NCI-H446 (cell line): ENCODE measurements at places on chromosomes 12 and 14.

GRCh38 chr14:93135399-93135798 is 19.7 kb upstream of the ITPK1 start:
- DNase-seq = no peak

- DNase-seq = peak; percentile 83
Measured at GRCh38 chr12:64083285-64084210, 138.5 kb downstream of the KICS2 start.

GRCh38 chr12:80761838-80762237 is 45.1 kb downstream of the MYF5 start:
- no peak for DNase-seq

DNA sequence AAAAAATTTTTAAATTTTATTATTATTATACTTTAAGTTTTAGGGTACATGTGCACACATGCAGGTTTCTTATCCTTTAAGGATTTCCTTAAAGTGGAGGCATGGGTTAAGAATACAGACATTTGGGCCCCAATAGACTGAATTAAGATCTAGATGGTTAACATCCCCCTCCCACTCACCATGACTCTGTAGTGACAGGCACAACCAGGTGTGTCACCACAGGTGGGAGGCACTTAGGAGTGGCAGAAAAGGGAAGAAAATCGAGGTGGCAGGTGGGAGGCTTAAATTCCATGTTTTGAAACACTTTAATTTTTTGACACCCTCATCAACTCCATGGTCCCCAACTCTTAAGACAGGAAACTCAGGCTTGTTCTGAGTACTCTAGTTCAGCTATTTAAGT is 37.6 kb upstream of the GRIP1 start:
- no peak for DNase-seq

- no peak for DNase-seq
Measured at GRCh38 chr14:54709444-54709843, 142.5 kb downstream of the SAMD4A start.

DNA sequence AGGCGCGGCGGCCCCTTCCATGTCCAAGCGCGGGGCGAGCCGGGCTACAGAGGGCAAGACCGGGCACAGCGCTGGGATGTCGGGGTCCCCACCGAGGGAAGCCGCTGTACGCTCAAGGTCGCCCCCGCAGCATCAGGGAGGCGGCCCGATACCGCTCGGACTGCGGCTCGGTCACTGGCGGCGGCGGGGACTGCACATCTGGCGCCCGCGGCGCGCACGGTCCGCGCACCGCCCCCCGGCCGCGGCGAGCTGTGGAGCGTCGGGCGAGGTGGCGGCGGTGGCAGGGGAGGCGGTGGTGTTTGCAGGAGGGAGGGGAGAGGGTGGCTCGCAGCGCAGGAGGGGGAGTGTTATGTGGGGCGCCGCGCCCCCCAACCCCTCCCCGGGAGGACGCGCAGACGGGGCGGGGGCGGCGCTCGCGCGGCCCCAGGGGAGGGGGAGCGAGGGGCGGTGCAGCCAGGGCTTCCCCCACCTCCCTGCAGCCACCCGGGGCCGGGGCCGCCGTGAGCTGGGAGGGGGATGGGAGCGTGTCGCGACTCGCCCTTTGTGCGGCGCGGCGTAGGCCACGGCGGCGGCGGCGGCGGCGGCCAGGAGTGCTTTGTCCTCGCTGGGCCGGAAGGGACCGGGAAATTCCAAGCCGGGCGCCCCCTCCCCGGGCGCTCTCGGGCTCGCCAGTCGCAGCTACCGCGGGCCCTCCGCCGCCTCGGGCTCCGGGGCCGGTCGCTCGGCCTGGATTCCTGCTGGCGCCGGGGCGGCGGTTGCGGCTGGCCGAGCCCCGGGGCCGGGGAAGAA is at the start of gene NUAK1:
NUAK1 (minus strand) TSS at position 322 of the 789 bp plus-strand sequence; CDS start at position 21, 301 bp downstream.
- no peak for DNase-seq
